ENCODE measurements at places on chromosomes 5 and 9.

DNA sequence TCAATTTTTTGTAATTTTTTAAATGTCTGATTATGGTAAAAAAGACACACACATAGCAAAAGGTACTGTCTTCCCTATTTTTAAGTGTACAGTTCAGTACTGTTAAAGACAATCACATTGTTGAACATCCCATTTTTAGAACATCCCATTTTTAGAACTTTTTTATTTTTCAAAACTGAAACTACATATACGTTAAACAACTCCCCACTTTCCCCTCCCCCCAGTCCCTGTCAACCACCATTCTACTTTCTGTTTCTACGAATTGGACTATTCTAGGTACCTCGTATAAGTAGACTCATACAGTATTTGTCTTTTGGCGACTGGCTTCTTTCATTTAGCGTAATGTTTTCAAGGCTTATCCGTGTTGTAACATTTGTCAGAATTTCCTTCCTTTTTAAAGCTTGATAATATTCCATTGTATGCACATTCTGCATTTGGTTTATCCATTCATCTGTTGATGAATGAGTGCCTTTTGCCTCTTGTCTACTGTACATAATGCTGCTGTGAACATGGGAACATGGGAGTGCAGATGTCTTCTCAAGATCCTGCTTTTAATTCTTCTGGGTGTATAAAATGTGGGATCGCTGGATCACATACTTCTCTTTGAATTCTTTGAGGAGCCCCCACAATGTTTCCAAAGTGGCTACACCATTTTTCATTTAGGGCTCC, 154.0 kb downstream of the PIK3R1 start:
- no peak for DNase-seq

- no peak for DNase-seq
These were observed 372.8 kb upstream of the SLC30A5 start for GRCh38 chr5:68720884-68721610.

- DNase-seq, result no peak
These were observed 98.2 kb downstream of the DPYSL3 start for GRCh38 chr5:147411359-147412319.

- DNase-seq, result no peak
These were observed 53.0 kb downstream of the UBE2QL1 start for GRCh38 chr5:6501701-6502100.

DNA sequence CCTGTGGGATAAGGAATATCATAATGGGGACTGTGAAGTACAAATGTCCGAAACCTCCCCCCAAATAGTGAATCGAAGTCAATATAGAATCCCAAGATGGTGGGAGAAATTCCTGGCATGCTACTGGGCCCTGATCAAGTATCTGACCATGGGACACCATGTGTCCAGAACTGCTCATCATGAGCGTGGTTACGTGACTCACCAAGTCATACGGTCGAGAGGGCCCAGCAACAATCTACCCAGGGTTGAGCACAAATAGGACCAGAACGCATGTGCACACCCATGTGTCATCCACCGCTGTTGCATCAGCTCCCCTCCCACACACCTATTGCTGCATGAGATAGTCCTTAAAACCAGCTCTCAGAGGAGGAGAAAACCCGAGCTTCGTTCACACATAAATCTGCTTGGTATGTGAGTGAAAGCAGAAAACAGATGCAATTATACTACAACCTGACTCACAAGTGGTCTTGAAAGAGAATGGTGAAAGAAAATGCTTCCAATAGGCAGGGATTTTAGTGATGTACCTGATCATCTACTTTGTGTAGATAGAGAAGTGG, 353.2 kb downstream of the CWC27 start:
- DNase-seq, result no peak

DNA sequence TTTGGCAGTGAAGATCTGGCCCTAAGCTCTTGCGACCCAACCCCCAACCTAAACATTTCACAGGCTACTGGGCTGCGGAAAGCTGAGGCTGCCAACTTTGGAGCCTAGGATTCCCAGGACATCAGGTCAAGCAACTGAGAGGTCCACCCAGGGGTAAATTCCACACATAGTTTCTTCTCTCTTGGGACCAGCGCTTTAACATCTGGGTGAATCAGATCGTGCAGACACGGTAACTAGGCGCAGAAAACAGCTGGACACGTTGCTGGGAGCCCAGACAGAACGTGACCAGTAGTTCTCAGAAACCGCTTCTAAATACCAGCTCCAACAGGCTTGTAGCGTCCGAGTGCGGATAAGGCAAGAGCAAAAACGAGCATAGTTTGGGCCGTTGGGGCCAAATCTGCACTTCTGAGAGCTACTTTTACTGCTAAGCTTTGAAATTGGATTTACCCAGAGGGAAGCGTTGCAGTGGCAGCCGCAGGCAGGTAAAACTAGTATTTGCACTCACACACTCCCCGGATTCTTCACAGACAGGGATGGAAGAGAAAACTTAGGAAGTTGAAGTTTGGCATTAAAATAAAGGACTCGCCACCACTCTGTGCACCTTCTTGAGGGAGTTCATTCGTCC, 11.8 kb downstream of the ITGA1 start:
- no peak for DNase-seq

DNA sequence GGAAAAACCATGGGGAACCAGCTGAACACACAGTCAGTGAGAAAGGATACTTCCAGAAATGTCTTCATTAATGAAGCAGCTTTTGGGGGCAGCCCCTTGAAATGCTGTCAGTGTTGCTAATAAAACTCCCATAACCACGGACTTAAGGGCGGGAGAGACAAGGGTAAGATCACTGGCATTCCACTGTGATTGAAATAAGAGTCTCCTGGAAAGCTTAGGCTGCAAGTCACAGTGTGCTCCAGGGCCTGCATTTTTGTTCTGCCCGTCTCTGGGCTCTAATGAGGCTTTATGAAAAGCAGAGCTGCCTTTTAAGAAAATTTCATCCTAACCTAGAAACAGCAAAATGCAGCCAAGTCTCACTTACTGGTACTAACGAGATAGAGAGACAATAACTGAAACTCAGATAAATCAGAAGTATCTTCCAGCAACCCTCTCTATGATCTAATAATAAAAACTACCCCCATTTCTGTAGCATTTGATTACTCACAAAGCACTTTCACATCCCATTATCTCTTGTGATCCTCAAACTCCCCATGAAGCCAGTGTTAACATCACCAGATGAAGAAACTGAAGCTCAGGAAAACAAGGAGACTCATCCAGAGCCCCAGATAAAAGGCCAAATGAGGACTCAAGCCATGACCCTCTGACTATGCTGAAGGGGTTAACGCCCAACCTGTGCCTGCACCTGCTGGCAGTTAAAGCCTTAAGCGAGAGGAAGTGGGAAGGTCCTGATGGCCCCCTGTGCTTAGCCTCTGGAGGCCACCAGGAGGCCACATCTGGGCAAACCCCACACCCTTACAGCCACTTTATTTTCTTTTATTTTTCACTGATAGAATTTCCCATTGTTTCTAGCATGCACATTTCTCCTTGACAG, 37.5 kb downstream of the SPOCK1 start:
- DNase-seq, result no peak

All from NCI-H2171 treated with DMSO at 0.1 percent for 48 hours (cell line).